ENCODE measurements at places on chromosomes 4 and X. TPM values are rescaled to one million over a fixed set of nuclear protein-coding genes. Genes with fewer than 3 reads are reported as not detected.

- DNase-seq = no peak
These were observed 14.9 kb downstream of the ABCG2 start for GRCh38 chr4:88143504-88143903.

The CLCN5 gene
- total RNA-seq = 3.6 TPM

DNA sequence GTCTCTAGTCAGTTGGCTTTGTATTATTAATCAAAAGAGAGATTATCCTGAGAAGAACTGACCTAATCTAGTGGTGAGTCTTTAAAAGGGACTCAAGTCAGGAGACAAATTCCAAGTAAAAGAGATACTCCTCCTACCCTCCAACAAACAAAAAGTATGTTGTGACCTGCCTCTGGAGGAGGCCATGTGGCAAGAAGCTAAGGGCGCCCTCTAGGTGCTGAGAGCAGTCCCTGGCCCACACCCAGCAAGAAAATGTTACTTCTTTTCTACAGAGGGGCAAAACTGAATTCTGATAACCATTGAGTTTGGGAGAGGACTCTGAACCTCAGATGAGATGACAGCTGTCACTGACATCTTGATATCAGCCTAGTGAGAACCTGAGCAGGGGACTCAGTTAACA, 953.6 kb upstream of the AGA start:
- DNase-seq = no peak

The ADGRG2 gene
- total RNA-seq = not detected

The FRMD7 gene
- total RNA-seq = not detected
